Stomach (tissue), 19 donors: ENCODE measurements at places on chromosomes 7 and 10. TPM values are rescaled to one million over a fixed set of nuclear protein-coding genes. Genes with fewer than 3 reads are reported as not detected.
A peak's percentile ranks its signal among the peaks of the same experiment; 100 is the strongest.

The ZDHHC16 gene
- total RNA-seq = 35.9 TPM

The GRM8 gene
- not detected for total RNA-seq

The PAPSS2 gene
- 12.8 TPM for total RNA-seq

The NPY gene
- not detected for total RNA-seq

The TMEM273 gene
- total RNA-seq = 2.9 TPM

The CTAGE4 gene
- 27.4 TPM for total RNA-seq

The IFIT5 gene
- total RNA-seq = 15.6 TPM

The PDE1C gene
- 54.2 TPM for total RNA-seq

The LIPJ gene
- 0.92 TPM for total RNA-seq

The TAS2R5 gene
- total RNA-seq = 9.8 TPM

- H3K27me3 ChIP-seq = peaks cover 8% of the 10 kb centered on the region
- H3K4me3 ChIP-seq = no peak overlapping the region
- no peaks in the 10 kb centered on the region for H3K36me3 ChIP-seq
- no peak for DNase-seq
- no peak overlapping the region for H3K27ac ChIP-seq
These were observed 38.6 kb downstream of the IL6 start for GRCh38 chr7:22765609-22766008.

GRCh38 chr7:97064972-97065587 is 40.4 kb upstream of the DLX5 start:
- H3K27me3 ChIP-seq = no peaks in the 10 kb centered on the region
- peak; percentile 72 for DNase-seq
- H3K36me3 ChIP-seq = no peaks in the 10 kb centered on the region
- no peaks in the 10 kb centered on the region for H3K4me1 ChIP-seq

- DNase-seq = no peak
- H3K4me1 ChIP-seq = peaks cover 48% of the 10 kb centered on the region
- H3K27ac ChIP-seq = no peak overlapping the region
- no peak overlapping the region for H3K4me3 ChIP-seq
- H3K27me3 ChIP-seq = peaks cover 40% of the 10 kb centered on the region
- no peaks in the 10 kb centered on the region for H3K36me3 ChIP-seq
These were observed 74.5 kb downstream of the INSIG1 start for GRCh38 chr7:155371884-155372781.

- H3K27me3 ChIP-seq = no peaks in the 10 kb centered on the region
- no peak overlapping the region for H3K27ac ChIP-seq
- no peak overlapping the region for H3K4me3 ChIP-seq
These were observed 154.3 kb downstream of the ARHGAP21 start for GRCh38 chr10:24569330-24569796.

DNA sequence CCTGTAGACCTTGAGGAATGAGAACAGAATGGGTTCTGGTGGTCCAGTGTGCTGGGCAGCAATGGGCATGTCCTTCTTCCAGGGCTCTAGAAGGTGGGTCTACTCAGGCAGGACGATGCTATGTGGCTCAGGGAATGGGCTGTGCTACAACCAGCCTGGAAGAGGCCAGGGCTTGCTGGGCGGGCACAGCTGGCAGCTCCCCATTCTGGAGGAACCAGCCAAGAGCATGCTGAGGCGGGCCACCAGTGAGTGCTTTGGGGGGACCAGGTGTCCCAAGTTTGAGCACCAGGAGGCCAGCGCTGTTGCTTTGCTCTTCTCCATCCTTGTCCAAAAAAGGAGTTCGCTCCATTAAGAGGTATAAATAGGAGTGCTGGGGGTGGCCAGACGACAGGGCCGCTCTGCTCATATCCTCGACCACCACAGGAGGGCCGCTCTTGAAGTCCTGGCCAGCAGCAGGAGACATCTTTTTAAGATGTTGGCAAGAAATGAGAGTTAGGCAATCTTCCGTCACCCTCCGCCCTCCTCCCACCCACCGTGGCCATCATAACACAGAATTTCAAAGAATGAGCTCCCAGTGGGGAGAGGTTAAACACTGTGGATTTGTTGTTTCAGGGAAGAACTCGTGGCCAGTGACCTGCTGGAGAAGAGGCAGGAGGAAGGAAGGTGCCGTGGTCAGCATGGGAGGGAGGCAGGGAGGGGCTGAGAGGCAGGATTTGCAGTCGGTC is 141.3 kb downstream of the GRK5 start:
- peak overlapping the region; percentile 42 for H3K27ac ChIP-seq
- H3K36me3 ChIP-seq = peaks cover 5% of the 10 kb centered on the region
- DNase-seq = no peak

DNA sequence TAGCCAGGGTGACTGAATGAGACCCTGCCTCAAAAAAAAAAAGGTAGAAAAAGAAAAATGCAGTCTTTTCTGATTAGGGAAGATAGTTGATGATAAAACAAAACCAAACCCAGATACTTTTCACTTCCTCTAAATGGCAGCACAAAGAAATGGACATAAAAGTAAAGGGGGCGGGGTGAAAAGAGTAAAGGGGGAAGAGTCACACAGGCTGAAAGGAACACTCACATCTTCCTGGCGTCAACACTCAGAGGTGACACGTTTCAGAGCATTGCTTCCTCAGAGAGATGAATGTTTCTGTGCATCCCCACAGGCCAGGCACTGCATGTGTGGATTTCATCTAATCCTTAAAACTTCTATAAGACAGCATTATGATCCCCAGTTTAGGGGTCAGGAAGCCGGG is 81.2 kb downstream of the HIPK2 start:
- H3K27ac ChIP-seq = peak overlapping the region; percentile 10
- no peak for DNase-seq
- H3K36me3 ChIP-seq = peaks cover 30% of the 10 kb centered on the region
- H3K4me1 ChIP-seq = peaks cover 68% of the 10 kb centered on the region
- H3K27me3 ChIP-seq = no peaks in the 10 kb centered on the region

- peaks cover 5% of the 10 kb centered on the region for H3K36me3 ChIP-seq
- peak overlapping the region; percentile 74 for H3K27ac ChIP-seq
- peaks cover 34% of the 10 kb centered on the region for H3K4me1 ChIP-seq
- H3K4me3 ChIP-seq = no peak overlapping the region
- DNase-seq = peak; percentile 78
These were observed 17.8 kb upstream of the PDLIM1 start for GRCh38 chr10:95308389-95309302.

DNA sequence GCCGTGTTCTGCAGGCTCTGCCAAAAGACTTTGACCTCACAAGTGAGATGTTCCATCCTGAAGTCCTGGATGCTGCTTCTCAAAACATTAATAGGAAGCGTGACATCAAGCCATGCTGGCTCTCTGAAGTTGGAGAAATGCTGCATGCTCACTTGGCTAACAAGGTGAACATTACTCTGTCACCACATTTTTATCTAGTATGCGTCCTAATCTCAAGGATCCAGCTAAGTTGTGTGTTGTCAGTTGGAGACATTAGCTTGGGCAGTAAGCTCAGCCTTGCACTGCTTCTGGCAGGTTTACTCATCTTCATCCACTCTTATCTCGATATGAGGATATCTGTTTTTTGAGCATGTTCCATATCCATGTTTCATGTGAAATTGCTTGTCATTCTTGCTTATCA is 165.2 kb downstream of the SDK1 start:
- no peaks in the 10 kb centered on the region for H3K36me3 ChIP-seq
- DNase-seq = no peak
- H3K4me3 ChIP-seq = no peak overlapping the region
- no peak overlapping the region for H3K27ac ChIP-seq
- no peaks in the 10 kb centered on the region for H3K27me3 ChIP-seq

DNA sequence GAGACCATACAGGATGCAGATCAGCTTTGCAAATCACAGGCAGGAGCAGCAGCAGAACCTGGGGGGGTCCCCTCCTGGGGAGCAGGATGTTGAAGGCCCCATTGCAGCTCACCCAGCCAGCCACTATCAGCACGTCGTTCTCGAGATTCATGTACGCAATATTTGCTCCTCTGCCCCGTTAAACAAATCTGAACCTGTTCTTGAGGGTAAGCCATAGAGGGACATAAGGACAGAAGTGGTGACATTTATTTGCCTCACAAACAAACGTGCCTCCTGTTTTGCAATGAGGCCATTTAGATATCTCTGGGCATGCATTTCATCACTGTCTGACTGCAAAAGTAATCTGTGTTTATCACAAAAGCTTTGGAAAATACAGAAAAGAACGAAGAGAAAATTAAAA is 87.3 kb upstream of the BAIAP2L1 start:
- no peak overlapping the region for H3K27ac ChIP-seq
- no peak overlapping the region for H3K4me3 ChIP-seq
- DNase-seq = no peak
- H3K36me3 ChIP-seq = no peaks in the 10 kb centered on the region
- H3K4me1 ChIP-seq = no peaks in the 10 kb centered on the region

- no peak overlapping the region for H3K27ac ChIP-seq
- peaks cover 100% of the 10 kb centered on the region for H3K36me3 ChIP-seq
- no peak for DNase-seq
- H3K27me3 ChIP-seq = no peaks in the 10 kb centered on the region
These were observed 25.2 kb downstream of the SEC23IP start for GRCh38 chr10:119917777-119918176.

DNA sequence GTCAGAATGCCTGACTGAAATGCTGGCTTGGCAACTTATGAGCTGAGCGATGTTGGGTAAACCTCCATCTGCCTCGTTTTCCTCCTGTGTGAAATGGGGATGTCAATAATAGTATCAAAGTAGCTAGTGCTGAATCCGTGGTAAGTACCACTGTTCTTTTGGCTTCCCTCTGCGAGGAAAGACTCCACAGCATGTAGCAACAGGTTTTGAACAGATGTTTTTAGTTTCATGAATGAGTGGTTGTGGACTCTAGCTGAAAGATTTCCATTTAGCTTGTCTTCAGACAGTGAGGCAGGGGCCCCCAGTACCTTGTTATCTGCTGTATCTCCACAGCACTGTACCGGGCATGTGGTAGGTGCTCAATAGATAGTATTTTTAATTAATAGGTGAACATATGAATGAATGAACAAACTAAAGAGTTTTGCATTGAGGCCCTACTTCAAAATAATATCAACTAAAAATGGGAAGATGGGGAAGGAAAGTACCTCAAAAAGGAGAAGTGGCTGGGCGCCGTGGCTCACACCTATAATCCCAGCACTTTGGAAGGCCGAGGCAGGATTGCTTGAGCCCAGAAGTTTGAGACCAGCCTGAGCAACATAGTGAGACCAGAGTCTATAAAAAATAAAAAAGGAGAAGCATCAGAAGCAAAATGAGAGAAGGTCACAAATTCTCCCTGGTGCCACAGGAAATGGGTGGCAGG is 5.6 kb upstream of the DLG5 start:
- H3K36me3 ChIP-seq = no peaks in the 10 kb centered on the region
- H3K27ac ChIP-seq = no peak overlapping the region
- H3K27me3 ChIP-seq = no peaks in the 10 kb centered on the region

GRCh38 chr7:4659551-4660286 is 22.4 kb upstream of the FOXK1 start:
- H3K4me1 ChIP-seq = no peaks in the 10 kb centered on the region
- H3K27ac ChIP-seq = no peak overlapping the region

DNA sequence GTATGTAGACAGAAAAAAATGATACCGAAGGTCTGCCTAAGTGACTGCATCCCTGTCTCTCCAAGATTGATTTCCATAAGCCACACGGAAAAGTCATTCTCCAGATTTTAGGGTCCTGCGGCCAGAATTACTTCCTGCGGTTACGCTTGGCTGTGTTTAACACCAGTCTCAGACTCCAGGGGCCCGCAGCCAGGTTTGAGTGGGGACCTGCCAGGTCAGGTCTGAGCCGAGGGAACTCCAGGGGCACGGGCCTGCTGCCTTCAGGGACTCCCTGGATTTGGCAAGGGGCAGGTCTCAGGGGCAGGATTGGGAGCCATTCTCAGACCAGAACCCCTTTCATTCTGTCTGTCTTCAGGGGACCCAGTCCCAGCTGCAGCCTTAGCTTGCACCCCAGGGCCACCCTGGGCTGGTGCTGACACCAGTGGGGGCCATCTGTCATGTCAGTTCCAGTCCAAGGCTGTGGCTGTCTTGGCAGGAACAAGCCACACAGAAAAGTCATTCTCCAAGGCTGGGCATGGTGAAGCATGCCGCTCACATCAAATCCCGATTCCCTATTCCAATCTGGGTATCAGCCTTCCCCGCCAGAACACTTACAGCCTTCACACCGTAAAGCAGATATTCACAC is 39.0 kb downstream of the TMEM120A start:
- H3K4me1 ChIP-seq = peaks cover 45% of the 10 kb centered on the region
- no peak for DNase-seq
- no peak overlapping the region for H3K4me3 ChIP-seq
- H3K27ac ChIP-seq = no peak overlapping the region
- H3K36me3 ChIP-seq = peaks cover 66% of the 10 kb centered on the region

GRCh38 chr7:29606287-29606721 is 42.7 kb downstream of the PRR15 start:
- peaks cover 20% of the 10 kb centered on the region for H3K4me1 ChIP-seq
- no peaks in the 10 kb centered on the region for H3K27me3 ChIP-seq
- H3K27ac ChIP-seq = peak overlapping the region; percentile 74
- peak; percentile 88 for DNase-seq
- H3K36me3 ChIP-seq = no peaks in the 10 kb centered on the region
- no peak overlapping the region for H3K4me3 ChIP-seq

GRCh38 chr7:36404639-36405408 is 15.2 kb downstream of the ANLN start:
- H3K27me3 ChIP-seq = no peaks in the 10 kb centered on the region
- H3K27ac ChIP-seq = no peak overlapping the region
- H3K4me1 ChIP-seq = no peaks in the 10 kb centered on the region
- peak overlapping the region; percentile 27 for H3K4me3 ChIP-seq

- H3K4me1 ChIP-seq = no peaks in the 10 kb centered on the region
- H3K27ac ChIP-seq = no peak overlapping the region
- H3K4me3 ChIP-seq = no peak overlapping the region
- DNase-seq = no peak
- H3K27me3 ChIP-seq = no peaks in the 10 kb centered on the region
These were observed 562.9 kb upstream of the NRP1 start for GRCh38 chr10:33897291-33897752.

- H3K27ac ChIP-seq = no peak overlapping the region
- no peaks in the 10 kb centered on the region for H3K4me1 ChIP-seq
- DNase-seq = no peak
- no peaks in the 10 kb centered on the region for H3K36me3 ChIP-seq
- no peaks in the 10 kb centered on the region for H3K27me3 ChIP-seq
These were observed 7.3 kb downstream of the TFPI2 start for GRCh38 chr7:93883078-93883916.

GRCh38 chr7:39084349-39084748 is 106.6 kb downstream of the POU6F2 start:
- H3K27ac ChIP-seq = no peak overlapping the region
- H3K4me3 ChIP-seq = no peak overlapping the region
- H3K36me3 ChIP-seq = no peaks in the 10 kb centered on the region
- no peak for DNase-seq
- H3K27me3 ChIP-seq = peaks cover 11% of the 10 kb centered on the region
- no peaks in the 10 kb centered on the region for H3K4me1 ChIP-seq

DNA sequence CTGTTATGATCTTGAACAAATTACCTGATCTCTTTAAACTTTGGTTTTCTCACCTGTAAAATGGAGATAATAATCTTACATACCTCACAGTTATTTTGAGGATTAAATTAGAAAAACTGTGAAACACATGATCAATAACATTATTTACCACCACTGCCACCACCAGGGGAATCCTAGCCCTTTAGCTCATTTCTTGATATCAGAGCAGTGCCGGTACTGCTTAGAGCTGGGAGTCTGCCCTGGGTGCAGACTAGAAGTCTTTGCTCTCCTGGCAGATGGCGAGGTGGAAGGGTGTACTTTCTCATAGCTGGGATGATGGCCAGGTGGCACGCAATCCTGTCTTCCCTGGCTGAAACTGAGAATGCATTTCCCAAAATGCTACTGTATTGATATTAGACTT is 12.7 kb upstream of the EFCAB10 start:
- H3K27me3 ChIP-seq = no peaks in the 10 kb centered on the region
- no peak for DNase-seq
- no peak overlapping the region for H3K27ac ChIP-seq
- no peaks in the 10 kb centered on the region for H3K36me3 ChIP-seq
- no peaks in the 10 kb centered on the region for H3K4me1 ChIP-seq
